T-cell (primary cell): ENCODE measurements at places on chromosomes 1 and 21.

DNA sequence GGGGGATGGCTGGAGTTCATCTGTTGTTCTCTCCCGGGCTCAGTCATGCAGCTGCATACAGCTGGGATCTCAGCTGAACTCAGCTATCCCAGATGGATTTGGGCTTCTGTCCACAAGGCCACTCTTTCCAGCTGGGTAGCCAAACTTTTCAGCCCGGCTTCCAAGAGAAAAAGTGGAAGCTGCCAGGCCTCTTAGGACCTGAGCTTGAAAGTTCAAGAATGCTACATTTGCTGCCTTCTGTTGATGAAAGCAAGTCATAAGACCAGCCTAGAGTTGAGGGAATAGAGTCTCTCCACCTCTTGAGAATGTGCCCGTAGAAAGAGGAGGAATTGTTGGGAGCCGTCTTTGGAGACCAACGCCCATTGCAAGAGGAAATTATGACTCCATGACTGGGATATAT, 95.3 kb downstream of the C1orf21 start:
- no peak for DNase-seq

DNA sequence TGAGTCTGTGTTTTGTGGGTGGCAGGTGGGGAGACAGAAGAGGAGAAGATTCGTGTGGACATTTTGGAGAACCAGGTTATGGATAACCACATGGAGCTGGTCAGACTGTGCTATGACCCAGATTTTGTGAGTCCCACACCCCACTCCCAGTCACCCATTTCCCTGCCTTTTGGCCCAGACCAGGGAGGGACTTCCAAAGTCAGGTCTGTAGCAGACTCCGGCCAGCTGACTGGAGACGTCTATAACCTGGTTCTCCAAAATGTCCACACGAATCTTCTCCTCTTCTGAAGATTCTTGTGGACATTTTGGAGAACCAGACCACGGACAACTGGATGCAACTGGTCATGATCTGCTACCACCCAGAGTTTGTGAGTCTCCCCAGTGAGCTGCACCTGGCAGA, 1.6 kb downstream of the GSTM5 start:
- DNase-seq: no peak

DNA sequence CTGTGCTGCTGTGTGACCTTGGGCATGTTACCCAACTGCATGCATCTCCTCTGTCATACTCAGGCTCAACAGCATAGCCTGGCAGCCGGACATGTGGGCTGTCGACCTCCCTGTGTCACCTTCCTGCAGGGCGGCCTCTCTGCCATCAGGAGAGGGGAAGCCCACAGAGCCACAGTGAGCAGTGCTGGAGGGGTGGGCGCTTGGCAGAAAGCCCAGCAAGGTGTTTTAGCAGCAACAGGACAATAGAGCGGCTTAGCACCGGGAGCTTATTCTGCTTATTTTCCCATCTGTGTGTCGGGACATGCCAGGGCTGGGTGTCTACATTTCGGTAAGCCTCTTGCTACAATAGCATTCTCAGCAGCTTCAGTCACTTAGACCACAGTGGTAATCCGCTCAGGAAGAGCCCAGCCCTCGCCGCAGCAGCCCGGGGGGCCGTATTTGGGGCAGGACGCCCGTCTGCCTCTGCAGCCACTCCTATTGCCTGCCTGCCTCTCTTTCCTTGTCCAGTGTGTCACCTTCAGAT, 22.8 kb upstream of the CDK18 start:
- DNase-seq: peak; percentile 26

GRCh38 chr1:11458811-11459275, 20.1 kb upstream of the DISP3 start:
- no peak for DNase-seq

DNA sequence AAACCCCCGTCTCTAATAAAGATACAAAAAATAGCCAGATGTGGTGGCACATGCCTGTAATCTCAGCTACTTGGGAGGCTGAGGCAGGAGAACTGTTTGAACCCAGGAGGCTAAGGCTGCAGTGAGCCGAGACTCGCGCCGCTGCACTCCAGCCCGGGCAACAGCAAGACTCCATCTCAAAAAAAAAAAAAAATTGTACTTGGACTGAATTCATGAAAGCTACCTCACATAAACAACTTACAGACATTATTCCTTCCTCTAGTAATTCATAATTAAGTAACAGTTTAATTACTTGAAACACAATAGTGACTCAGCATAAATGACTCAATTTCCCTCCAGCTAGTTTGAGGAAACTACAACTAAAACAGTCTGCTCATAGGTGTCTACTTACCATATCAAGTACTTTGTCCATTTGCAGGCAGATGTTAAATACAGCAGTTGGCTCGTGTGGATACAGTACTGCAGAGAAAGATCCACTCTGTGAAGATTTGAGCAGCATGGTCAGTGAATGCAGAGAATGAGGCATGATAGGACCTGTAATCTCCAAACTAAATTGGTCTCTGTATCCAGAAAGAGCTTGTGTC, 9.4 kb downstream of the DONSON start:
- DNase-seq: no peak

DNA sequence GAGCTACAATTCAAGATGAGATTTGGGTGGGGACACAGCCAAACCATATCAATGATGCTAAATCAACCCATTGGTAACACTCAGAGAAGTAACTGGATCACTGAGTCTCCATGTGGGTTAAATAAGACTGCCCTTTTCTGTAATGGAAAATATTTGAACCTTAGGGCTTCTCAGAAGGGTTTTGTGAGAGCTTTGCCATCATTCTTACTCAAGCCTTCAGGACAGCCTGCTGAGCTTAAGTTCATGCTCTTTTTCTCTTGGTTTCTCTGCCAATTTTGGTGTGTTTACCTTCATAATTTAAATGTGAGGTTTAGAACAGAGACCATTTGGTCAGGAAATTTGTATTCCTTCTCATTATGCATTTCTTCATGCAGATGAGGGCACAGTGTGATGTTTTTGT, 74.7 kb downstream of the DISC1 start:
- no peak for DNase-seq

DNA sequence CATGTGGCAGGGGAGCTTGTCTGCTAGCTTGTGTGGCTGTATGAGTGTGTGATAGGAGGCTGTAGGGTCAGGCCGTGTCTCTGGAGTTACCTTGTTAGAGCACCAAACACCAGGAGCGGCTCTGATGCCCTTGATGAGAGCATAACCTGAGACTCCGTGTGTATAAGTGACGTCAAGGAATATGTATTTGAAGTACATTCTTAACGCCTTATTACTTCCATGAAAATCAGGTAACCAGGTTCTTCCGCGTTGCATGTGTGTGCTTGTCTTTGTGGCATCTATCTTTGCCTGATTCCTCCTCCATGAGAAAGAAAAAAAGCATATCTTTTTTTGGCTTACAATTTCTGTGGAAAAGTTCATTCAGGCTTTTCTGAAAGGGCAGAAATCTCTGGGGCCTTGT, 4.6 kb downstream of the OLFML3 start:
- no peak for DNase-seq

GRCh38 chr21:34890470-34890723, 158.7 kb downstream of the RUNX1 start:
- no peak for DNase-seq

GRCh38 chr1:26723013-26723991, 27.5 kb downstream of the ARID1A start:
- peak; percentile 29 for DNase-seq

- DNase-seq: no peak
Measured at GRCh38 chr1:43007377-43008114, 48.9 kb upstream of the SLC2A1 start.

DNA sequence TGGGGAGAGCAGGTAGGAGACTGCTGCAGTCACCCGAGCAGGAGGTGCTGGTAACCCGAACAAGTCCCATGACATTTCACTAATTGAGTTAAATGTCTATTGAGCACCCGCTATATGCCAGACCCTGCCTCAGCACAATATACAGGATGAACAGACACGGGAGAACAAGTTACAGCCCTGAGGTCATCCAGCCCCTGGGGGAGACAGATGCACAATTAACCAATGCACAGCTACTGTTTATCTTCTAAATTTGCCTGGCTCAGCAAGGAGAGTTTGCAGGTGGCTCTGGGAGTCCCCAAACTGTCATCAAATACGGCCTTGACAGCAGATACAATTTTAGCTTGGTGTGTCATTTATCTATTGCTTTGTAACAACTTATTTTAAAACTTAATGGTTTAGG, 18.1 kb downstream of the CITED4 start:
- no peak for DNase-seq

GRCh38 chr21:16198546-16198945, 468.8 kb downstream of the USP25 start:
- DNase-seq: no peak

DNA sequence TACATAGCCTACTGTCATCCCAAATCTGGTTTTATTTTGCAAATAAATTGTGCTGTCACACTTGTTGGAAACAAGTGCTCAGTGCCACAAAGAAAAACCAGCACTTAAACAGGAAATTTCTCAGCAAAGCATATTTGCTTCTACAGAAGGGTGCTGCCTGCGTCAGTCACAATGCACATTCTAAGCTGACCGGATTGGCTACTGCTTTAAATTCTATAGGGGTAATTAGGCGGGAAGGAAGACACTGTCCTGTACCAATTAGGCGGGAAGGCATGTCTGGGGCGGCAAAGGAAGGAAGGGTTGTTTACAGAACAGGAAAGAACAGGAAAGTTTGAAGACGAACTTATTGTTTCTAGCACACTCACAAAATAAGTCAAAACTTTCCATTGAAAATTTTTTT, 2.8 kb downstream of the IFI16 start:
- DNase-seq: peak; percentile 34

- DNase-seq: no peak
Measured at GRCh38 chr1:218502383-218502782, 157.2 kb downstream of the TGFB2 start.

DNA sequence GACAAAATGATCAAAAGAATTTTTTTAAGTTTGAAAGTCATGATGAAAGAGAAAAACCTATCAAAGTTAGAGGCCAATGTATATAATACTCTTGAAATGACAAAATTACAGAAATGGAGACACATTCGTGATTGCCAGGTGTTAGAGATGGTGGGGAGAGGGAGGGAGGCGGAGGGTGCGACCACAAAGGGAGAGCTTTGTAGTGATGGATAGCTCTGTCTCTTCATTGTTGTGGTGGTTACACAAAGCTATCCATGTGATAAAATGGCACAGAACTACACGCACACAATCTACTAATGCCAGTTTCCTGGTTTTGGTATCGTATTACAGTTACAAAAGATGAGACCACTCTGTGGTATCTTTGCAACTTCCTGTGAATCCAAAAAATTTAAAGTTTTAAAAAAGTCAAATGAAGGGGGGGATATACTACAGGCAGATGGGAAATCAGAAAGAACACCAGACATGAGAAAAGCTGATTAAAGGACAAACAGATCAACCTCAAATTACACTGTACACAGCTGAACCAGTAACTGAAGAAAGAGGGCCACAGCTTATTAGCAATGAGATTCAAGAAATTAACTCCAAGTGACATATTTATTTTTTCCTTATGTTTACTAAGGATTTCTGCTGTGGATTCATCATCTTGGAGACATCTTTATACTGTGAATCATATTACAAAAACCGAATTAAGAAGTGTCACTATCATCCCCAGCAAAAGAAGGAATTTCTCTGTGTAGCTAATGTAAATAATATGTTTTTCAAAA, 199.1 kb downstream of the SLC45A1 start:
- DNase-seq: no peak

GRCh38 chr1:163410073-163410999, 88.6 kb downstream of the NUF2 start:
- peak; percentile 10 for DNase-seq

- no peak for DNase-seq
Measured at GRCh38 chr1:151165281-151165737, 393 bp downstream of the LYSMD1 start.
